ENCODE measurements at places on chromosomes 7 and 10. TPM values are rescaled to one million over a fixed set of nuclear protein-coding genes. Genes with fewer than 3 reads are reported as not detected.

ZCCHC24 gene
- total RNA-seq, result 91.4 TPM

DNA sequence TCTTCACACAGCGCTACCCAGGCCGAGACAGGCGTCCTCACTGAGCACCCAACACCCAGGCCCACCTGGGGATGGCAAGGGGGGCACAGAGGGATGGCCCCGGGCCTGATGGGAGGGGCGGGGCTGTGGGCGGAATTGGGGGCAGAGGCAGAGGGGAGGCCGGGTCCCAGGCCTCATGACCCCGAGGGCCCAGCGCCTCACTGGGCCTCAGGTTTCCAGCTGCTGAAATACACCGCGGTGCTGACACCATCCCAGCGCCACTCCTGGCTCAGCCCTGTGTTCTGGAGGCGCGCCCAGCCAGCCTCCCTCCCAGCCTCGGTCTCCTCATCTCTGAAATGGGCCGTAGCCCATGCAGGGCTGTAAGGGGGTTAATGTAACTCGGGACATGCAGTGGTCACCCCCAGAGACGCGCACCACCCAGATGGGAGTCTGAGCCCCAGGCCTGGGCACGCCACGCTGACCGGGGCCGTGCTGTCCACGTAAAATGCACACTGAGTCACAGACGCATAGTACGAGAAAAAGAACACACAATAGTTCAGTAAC, 82.3 kb downstream of the UNCX start:
- DNase-seq, result no peak

ADCY1 gene
- 1.1 TPM for total RNA-seq

CHST3 gene
- total RNA-seq, result 16.9 TPM
